NCI-H345 (cell line): ENCODE measurements at places on chromosomes 6 and 20.

DNA sequence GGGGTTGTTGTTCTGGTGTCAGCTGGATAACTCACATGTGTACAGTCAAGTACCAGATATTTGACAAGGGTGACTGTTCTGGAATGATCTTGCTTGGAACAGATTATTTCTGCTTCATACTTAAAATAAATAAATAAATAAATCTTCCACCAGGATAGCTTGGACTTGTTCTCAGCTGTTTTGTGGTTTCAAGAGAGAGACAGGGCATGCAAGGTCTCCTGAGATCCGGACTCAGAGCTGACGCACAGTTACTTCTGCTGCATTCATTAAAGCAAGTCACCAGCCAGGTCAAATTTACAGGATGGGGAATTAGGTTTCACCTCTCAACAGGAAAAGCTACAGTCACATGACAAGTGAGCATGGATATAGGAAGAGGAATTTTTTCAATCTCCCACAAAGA lies 285.0 kb upstream of the SPTLC3 start:
- DNase-seq: no peak

- no peak for DNase-seq
Measured at GRCh38 chr6:112178846-112179245, 75.5 kb downstream of the LAMA4 start.

DNA sequence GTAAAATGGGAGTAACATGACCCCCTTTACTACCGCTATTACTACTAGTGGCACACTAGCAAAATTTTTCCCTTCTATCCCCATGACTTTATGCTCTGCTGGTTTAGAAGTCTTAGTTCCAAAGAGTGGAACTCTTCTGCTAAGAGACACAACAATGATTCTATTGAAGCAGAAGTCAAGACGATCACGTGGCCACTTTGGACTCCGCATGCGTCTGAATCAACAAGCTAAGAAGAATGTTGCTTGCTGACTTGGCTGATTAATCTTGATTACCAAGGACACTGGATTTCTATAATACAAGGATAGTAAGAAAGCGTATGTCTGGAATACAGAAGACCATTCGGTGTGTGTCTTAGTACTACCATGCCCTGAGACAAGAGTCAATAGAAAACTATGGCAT lies 244.7 kb upstream of the BTBD3 start:
- DNase-seq: no peak

DNA sequence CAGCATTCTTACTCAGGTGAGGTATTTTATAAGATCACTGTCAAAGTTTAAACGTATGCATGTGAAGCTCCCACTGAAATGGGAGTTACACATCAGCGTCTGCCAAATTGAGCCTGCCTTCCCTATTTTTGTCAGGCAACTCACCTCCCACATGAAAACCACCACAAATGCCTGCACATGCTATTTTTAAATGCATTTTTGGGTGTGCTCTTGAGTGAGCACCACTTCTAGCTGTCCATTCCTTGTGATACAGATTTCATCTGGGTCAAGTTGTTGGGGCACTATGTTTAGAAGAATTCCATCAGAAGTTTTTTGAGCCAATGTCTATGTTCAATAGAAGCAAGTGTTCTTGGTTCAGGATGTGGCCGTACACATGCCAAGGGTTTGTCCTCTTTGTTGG lies 71.7 kb upstream of the RIPPLY2 start:
- DNase-seq: no peak

GRCh38 chr6:157248264-157248663 lies 75.1 kb downstream of the TMEM242 start:
- no peak for DNase-seq

DNA sequence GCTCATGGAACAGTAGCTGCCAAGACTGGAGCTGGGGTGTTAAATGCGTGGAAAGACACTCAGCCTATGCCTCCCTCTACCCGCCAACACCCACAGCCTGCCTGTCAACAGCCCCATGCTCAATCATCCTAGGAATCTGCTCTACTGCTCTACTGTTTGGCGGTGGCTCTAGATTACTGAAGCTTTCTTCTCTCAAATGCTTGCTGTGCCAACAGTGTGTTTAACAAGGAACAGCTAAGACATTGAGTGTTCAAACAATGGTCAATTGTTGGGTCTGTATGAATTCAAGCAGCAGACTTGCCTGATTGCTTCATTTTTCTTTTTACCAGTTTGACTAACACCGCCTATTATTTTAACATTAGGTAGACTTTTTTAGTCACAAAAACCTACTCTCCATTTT lies 258.6 kb downstream of the SOD2 start:
- DNase-seq: no peak

GRCh38 chr6:68094070-68094469 lies 541.0 kb upstream of the ADGRB3 start:
- no peak for DNase-seq

- no peak for DNase-seq
Measured at GRCh38 chr20:7291323-7291943, 523.9 kb downstream of the BMP2 start.

DNA sequence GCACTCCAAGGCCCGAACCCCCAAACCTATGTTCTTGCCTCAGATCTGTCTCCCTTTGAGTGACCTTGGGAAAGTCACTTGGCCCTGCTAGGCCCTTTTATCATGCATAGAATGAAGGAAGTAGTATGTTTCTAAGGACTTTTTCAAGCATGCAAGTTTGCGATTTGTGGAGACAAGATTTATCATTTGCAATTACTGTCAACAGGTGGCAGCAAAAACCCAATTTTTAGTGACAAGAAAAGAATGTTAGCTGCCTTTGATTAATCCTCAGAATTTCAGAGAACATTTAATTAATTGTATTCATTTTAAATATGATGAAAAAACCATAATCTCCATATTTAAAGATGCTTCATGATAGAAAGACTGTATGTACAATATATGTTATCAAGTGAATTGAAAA lies 28.3 kb upstream of the PREP start:
- peak; percentile 41 for DNase-seq

- DNase-seq: no peak
Measured at GRCh38 chr6:63730311-63730710, 94.7 kb downstream of the PHF3 start.

- DNase-seq: no peak
Measured at GRCh38 chr20:54132612-54133433, 41.0 kb downstream of the CYP24A1 start.

DNA sequence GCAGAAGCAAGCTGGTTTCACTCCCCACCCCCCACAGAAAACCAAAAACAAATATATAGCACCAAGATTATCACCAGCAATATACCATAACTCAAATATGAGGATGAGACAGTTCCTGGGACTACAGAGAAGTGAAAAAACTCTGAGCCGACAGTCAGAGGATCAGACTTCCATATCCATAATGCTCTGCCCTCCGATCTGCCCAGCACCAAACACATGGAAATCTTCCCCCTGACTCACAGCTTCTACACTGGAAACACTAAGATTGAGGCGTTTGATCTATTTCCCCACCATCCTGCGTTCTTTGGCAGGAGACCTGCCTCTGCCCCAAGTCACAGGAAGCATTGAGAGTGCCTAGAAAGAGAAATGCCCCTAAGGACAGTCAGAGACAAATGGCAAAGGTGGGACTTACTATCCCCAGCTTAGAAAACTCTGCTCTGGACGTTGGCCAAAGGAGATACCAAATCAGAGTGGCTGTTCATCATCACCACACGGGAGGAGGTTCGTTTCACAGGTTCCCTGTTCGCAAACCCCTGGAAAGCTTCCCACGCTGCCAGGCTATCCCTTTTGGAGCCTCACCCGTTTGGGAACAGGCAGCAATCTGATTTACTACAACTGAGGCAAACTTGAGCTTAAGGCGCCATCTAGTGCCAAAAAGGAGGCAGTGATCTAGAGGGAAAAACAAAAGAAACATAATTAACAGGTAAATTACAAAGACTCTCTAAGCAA lies 48.7 kb upstream of the SRSF6 start:
- peak; percentile 44 for DNase-seq

DNA sequence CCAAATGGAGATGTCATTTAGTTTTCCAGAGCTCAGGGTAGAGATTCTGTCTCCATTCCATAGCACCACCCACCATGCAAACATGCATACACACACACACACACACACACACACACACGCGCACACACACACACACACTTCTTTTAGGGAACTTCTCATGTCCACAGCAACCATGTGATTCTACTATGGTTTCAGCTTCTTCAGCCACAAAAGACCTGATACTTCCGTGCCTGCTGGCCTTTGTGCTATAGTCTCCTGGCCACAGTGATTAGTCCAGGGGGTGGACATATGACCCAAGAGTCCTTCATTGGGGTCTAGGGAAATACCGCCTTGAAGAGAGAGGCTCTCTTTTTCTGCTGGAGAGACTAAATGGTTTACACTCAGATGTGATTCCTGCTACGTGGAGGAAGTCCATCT lies 53.5 kb downstream of the CARMIL1 start:
- no peak for DNase-seq

GRCh38 chr6:93317592-93317991 lies 101.8 kb downstream of the EPHA7 start:
- DNase-seq: no peak

DNA sequence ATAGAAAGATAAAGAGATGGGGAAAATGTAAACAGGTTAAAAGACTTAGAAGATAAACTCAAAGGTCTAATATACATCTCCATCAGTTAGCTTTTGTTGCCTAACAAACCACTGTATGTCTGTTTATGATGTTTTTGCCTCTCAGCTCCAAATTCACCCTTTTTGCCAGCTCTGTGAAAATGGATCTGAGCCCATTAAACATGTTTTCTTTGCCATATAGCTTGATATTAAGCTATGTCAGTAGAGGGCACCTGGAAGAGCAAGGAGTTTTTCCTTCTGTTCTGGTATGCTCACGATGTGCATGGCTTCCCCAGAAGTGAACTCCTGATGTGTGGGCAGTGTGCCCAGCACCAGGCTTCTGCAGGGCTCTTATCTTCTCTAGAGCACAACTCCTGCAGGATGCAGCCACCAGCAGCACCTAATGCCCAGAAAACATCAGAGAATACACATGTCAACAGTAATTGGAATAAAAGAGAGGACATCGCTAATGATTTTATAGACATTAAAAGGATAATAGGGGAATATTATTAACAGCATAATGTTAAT lies 14.6 kb upstream of the SNX9 start:
- no peak for DNase-seq

GRCh38 chr6:16331384-16332174 lies 93.2 kb downstream of the GMPR start:
- peak; percentile 6 for DNase-seq

GRCh38 chr6:108959972-108960582 lies 111.9 kb downstream of the ARMC2 start:
- DNase-seq: no peak

GRCh38 chr20:34475979-34476736 lies 40.1 kb upstream of the DYNLRB1 start:
- no peak for DNase-seq

- no peak for DNase-seq
Measured at GRCh38 chr20:63123331-63123741, 92.6 kb downstream of the YTHDF1 start.

- no peak for DNase-seq
Measured at GRCh38 chr6:28710466-28711191, 184.9 kb downstream of the GPX5 start.

- DNase-seq: no peak
Measured at GRCh38 chr6:143283887-143284645, 166.4 kb downstream of the ADAT2 start.

- peak; percentile 1 for DNase-seq
Measured at GRCh38 chr6:36033935-36034334, 6.3 kb downstream of the MAPK14 start.

DNA sequence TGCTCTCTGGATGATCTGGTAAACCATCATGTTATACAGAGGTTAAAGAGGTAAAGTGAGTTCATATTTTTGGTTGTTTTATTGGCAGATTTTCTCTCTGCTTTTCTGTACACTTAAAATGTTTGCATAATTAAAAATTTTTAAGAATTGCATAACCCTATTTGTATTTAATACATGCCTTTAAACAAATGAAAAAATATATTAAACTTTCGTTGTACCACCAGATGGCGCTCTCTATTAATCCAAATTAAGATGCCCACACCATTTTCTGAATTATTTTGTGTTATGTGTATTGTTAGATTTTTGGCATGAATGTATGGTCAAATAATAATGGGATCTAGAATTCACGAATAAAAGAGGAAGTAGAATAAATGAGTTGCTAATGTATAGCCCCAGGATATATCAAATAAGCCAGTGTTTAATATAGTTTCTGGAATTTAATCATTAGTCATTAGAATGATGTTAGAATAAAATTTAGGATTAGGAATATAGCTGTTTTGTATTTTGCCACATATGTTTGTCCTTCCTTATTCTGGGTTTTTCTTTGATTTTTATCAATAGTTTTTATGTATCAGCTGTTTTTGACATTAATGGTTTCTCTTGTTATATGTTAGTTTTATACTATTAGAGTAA lies 38.9 kb downstream of the SMAP1 start:
- DNase-seq: peak; percentile 60

DNA sequence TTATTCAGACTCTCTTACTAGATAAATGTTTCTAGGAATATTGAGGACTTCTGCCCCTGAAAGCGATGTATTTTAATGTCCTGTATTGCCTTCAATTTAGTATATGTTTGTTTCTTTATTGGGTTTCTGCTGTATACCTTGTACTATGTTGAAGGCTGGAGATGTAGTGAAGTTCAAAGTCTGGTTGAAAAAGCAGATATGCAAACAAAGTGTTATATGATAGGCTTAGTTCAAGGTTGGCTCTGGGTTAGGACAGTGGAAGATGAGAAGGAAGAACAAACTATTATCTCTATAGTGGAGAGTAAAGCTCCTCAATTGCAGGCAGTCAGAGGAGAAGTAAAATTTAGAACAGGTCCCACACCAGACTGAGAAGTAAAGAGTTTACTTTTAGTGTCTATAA lies 36.3 kb upstream of the ADGRG6 start:
- DNase-seq: no peak

DNA sequence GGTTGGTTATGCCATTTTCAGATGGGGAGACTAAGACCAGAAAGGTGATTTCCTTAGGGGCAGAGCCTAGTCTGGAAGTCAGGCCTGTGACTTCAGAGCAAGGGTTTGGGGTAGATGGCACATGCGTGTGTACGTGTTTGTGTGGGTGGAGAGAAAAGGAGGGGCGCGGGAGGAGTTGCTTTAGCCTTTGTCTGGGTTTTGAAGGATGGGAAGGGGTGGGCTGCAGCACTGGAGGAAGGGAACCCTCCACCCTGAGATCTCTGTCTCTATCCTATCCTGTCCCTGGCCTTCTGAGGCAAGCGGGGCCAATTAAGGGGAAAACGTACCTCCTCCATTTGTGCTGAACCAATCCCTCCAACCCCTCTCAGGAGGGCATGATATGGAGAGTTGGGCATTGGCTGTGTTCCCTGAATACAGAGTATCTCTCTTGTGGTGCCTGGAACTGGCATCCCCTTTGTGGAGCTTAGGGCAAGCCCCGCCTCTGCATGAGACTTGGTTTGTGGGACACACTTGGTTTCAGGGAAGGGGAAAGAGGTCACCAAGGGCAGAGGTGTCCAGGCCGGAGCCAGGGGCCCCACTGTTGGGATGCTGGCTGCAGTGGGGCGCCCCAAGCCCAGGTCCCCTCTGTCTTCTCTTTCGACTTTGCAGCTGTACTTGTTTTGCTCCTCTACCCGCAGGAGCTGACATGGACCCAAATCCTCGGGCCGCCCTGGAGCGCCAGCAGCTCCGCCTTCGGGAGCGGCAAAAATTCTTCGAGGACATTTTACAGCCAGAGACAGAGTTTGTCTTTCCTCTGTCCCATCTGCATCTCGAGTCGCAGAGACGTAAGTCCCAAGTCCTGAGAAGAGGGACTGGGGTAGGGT lies at the start of gene DBNDD2:
DBNDD2 (plus strand) TSS at position 507 of the 863 bp plus-strand sequence; CDS start at position 686, 179 bp downstream.
- DNase-seq: no peak
